ENCODE measurements at places on chromosomes 16 and 17. TPM values are rescaled to one million over a fixed set of nuclear protein-coding genes. Genes with fewer than 3 reads are reported as not detected.

Gene PERCC1
- polyA plus RNA-seq: not detected

Gene IFI35
- polyA plus RNA-seq: 10.5 TPM

Gene KRTAP4-3
- polyA plus RNA-seq: not detected

Gene SPNS3
- 2.2 TPM for polyA plus RNA-seq

Gene KRT37
- polyA plus RNA-seq: not detected

Gene GP1BA
- polyA plus RNA-seq: 2.1 TPM

Gene CD300E
- polyA plus RNA-seq: 0.10 TPM

Gene SYNRG
- 36.8 TPM for polyA plus RNA-seq

Gene CCDC144A
- polyA plus RNA-seq: 3.4 TPM

GRCh38 chr16:11224894-11225676 lies 30.9 kb downstream of the SOCS1 start:
- DNase-seq: no peak

DNA sequence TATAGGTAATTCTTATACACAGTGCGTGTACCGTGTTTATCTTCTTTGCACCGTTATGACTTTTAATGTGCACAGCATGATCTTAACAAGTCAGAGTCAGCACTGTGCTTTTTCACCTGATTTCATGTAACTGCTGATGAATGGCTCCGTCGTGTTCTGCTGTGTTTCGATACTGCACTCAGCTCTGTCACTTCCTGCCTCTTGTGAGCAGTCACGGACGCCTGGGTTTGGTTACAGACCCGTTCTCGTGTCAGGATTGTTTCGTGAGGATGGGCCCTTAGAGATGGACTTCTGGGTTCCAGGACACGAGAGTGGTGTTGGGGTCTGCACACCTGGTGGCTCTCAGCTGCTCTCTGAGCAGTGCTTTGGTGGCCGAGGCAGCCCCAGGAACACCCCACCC lies 24.6 kb downstream of the TBCD start:
- DNase-seq: no peak

DNA sequence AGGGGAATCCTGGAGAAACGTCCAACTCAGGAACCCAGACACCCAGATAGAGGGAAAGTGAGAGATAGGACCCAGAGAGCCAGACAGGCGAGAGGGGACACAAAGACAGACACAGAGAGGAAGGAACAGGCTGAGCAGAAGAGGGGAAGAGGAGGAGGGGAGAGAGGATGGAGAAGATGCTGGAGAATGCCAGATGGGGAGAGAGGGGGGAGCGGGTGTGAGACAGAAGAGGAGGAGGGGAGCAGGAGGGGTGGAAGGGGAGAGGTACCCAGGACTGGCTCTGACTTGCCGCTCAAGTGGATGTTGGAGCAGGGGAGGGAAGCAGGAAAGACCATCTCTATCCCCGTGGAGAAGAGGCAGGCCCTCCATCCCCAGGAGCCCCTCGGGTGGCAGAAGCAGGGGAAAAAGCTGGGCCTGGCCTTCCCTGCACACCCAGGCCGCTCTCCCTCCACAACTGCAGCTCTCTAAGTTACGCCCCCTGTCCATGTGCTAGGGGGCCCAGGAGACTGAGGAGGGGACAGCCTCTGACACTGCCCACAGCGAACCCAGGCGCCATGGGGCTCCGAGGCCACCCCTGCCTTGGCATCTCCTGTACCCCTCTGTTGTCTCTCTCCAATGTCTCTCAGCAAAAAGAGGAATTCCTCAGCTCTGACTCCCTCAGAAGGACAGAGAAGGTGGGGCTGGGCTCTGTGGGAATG lies 4.8 kb downstream of the PPP1R9B start:
- no peak for DNase-seq

- DNase-seq: no peak
Observed at GRCh38 chr16:84054916-84055315, 12.3 kb upstream of the SLC38A8 start.

DNA sequence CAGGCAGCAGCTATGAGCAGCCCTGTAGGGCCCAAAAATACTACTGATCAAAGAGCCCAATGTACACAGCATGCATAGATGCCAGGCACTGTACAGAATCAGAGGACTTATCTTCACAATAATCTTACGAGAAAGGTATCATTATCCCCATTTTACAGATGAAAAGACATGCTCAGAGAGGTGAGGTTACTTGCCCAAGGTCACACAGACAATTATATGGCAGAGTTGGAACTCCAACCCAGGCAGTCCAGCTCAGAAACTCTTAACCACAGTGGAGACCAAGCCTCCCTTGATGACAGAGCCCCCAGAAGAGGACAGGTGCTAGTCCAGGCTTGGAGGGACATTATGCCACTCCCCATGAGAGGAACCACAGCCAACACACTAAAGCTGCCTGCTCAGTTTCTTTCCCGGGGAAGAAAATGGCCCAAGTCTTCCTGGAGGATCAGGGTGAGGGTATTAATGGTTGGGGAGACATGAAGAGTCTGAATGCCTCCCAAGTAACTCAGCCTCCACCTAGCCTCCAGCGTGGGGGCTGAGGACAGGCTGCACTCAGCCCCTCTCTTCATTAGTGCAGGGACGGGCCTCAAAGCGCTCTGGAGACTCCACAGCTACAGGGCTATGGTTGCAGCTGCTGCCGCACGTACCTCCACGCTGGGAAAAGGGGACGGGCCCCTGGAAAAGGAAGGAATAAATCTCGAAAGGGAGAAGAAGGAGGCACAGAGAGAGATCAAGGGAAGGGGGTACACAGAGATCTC lies 826 bp downstream of the UNC119 start:
- no peak for DNase-seq

DNA sequence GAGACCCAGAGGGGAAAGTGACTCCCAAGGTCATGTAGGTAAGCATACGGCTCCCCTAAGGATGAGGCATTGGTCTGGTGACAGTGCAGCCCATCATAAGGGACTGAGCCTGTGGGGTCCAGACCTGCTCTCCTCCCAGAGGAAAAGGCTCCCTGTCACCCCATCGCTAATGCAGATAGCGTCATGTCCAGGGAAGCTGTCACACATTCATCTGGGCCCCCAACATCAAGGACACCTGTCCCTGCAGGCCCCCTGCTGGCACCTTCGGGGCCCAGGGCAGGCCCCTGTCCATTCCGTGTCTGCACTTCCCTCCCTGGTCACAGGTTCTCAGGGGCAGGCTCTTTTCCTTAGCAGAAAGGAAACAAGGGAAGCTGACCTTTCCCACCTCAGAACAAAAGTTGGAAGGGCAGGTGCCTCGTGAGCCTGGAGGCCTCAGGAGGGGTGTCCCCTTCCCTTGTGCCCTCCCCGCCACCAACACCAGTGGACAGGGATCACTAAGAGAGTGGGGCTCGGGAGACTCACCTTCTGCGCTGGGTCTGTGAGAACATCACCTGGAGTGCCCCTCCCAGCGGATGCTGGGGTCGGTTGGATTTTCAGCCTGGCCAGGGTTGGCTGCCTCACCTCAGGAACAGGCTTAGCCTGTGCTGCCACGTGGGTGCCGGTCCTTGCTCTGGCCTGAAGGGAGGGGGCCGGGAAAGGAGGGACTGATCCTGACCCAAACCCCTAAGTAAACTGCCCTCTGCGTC lies 17.3 kb upstream of the LASP1NB start:
- DNase-seq: no peak

DNA sequence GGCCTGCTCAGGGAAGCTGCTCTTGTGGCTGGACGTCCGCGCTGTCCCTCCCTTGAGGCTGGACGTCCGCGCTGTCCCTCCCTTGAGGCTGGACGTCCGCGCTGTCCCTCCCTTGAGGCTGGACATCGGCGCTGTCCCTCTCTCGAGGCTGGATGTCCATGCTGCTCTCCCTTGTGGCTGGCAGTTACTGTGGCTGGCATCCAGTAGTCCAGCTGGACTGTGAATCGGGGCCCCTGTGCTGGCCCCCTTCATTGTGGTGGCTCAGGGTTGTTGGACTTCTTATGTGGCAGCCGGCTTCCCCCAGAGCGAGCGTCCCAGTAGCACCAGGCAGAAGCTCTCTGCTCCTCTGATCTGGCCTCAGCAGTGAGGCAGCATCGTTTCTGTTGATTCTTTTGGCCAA lies 141.5 kb downstream of the IRF8 start:
- no peak for DNase-seq

DNA sequence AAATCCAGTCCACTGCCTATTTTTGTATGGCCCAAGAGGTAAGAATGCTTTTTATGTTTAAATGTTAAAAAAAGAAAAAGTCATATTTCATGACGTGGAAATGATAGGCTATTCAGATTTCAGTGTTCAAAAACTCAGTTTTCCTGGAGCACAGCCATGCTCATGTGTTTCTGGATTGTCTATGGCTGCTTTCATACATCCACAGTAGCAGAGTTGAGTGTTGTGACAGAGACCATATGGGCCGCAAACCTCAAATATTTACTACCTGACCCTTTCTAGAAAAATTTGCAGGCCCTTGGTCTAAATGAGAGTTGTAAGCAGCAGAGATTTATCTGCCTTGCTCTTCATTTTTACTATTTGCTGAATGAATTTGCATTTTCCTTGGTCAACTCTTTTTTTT lies 264.1 kb downstream of the CBLN1 start:
- DNase-seq: no peak

- no peak for DNase-seq
Observed at GRCh38 chr17:41652461-41652970, 28.1 kb upstream of the KRT17 start.

- no peak for DNase-seq
Observed at GRCh38 chr17:39244016-39244599, 18.4 kb upstream of the STAC2 start.

GRCh38 chr16:78953526-78953925 lies 647.0 kb downstream of the MAF start:
- no peak for DNase-seq

- no peak for DNase-seq
Observed at GRCh38 chr16:47581114-47581513, 120.0 kb downstream of the PHKB start.

- DNase-seq: no peak
Observed at GRCh38 chr17:66900126-66901010, 64.1 kb upstream of the CACNG4 start.

- DNase-seq: no peak
Observed at GRCh38 chr16:49399594-49400364, 26.2 kb downstream of the C16orf78 start.

- no peak for DNase-seq
Observed at GRCh38 chr17:10776381-10776780, 27.5 kb downstream of the TMEM238L start.

DNA sequence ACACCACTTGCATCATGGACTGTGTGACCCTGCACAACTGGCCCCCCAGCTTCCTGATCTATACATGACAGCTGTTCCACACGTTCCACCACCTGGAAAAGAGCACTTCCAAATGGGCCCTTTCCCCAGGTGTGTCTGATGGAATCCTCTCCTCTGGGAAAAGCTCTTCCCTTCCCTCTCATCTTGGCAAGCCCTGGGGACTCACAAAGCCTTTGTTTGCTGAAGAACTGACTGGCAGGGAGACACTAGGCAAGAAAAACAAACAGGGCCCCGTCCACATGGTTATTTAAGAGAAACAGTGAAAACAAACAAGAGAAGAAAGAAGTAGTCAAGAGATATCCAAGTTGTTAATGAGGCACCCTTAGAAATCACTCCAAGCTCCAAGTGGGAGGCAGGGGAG lies 52.6 kb downstream of the C16orf95 start:
- no peak for DNase-seq

- no peak for DNase-seq
Observed at GRCh38 chr17:13268791-13269595, 251.2 kb upstream of the ELAC2 start.

DNA sequence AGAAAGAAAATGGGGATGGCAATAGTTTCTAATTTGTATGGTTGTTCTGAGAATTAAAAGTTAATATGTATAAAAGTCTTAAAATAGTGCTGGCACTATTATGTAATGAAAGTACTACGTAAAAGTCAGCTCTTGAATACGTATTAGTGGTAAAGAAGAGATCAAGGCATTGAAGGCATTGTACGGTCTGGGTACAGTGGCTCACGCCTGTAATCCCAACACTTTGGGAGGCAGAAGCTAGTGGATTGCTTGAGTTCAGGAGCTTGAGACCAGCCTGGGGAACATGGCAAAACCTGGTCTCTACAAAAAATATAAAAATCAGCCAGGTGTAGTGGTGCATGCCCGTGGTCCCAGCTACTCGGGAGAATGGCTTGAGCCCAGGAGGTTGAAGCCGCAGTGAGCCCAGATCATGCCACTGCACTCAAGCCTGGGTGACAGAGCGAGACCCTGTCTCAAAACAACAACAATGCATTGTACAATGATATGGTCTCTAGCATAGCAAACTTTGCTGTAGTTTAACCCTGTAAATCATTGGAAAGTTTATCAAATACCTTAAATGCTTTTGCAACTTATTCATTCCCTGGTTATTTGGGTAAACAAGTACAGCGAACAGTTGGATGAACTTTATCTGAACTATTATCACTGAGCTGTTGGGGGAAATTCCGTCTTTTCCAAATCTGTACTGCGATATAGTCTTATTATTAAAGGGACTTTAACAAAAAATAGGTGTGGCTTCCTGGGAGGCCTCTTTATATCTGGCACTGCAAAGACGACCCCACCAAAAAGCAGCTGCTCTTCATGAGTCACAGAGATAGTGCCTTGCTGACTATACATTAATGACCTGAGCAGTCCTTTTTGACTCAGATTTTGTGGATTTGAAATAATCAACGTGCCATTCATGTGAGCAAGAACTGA lies 73.6 kb downstream of the GPRC5B start:
- DNase-seq: no peak

DNA sequence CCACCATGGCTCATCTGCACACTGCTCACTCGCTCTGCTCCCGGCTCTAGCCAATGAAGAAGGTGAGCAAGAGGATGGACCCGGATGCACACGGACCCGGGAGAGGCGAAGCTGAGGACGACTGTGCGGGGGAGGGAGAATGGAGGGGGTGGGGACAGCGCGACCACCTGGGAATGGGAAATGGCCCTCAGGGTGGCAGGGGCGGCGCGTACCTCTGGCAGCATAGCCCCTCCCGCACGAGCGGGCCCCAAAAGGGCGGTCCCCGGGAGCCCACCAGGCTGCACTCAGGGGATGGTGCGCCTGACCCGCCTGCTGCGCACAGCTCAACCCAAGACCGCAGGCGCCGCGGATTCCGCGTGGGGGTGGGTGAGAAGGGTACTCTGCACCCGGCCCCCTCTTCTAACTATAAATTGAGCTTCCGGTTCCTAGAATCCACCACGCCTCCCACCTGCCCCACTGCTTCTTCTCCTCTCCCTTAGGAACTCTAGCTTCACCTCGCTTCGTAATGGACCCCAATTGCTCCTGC lies 6.1 kb downstream of the MT1H start:
- no peak for DNase-seq

GRCh38 chr17:28405632-28406472 lies at the start of gene SLC46A1:
Gene SLC46A1, minus strand, starts transcription at chr17:28406212. Its CDS starts 98 bp downstream, at chr17:28406114.
- no peak for DNase-seq

DNA sequence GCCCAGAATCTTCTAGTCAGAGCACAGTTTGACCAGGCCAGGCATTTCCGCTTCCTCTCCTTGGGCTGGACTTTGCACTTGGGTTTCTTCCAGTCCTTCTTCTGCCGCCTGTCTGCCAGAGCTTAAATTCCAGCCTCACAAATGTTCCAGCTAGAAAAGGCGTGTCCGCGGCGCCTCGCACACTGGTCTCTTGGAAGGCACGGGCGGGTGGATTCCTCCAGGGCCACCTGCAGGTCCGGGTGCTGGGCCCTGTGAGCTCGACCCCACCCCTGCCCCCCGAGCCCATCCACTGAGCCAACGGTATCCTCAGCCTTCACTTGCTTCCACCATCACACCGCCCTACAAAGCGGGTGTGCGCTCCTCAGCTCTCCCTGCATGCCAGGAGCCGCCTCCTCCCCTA lies 2026.5 kb downstream of the TP53TG3F start:
- DNase-seq: no peak
